ENCODE measurements at places on chromosomes 1 and 21.

DNA sequence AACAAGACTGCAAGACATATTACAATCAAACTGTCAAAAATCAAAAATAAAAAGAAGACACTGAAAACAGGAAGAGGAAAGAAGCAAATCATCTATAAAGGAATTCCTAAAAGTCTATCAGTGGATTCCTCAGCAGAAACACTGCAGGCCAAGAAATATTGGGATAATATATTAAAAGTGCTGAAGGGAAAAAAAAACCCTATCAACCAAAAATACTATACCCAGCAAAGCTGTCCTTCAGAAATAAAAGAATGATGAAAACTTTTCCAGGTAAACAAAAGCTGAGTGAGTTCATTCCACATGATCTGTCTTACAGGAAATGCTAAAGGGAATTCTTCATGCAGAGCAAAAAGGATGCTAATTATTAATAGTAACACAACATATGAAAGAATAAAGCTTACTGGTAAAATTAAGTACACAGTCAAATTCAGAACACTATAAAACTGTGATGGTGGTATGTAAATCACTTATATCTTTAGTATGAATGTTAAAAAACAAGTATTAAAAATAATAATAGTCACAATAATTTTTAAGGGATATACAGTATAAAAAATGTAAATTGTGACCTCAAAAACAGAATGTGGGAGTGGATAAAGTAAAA lies 12.9 kb upstream of the ACP6 start:
- no peak for DNase-seq

GRCh38 chr1:54581621-54582035 lies 33.6 kb downstream of the ACOT11 start:
- no peak for DNase-seq

GRCh38 chr1:92485381-92486250 lies 1.1 kb downstream of the GFI1 start:
- peak; percentile 67 for DNase-seq

DNA sequence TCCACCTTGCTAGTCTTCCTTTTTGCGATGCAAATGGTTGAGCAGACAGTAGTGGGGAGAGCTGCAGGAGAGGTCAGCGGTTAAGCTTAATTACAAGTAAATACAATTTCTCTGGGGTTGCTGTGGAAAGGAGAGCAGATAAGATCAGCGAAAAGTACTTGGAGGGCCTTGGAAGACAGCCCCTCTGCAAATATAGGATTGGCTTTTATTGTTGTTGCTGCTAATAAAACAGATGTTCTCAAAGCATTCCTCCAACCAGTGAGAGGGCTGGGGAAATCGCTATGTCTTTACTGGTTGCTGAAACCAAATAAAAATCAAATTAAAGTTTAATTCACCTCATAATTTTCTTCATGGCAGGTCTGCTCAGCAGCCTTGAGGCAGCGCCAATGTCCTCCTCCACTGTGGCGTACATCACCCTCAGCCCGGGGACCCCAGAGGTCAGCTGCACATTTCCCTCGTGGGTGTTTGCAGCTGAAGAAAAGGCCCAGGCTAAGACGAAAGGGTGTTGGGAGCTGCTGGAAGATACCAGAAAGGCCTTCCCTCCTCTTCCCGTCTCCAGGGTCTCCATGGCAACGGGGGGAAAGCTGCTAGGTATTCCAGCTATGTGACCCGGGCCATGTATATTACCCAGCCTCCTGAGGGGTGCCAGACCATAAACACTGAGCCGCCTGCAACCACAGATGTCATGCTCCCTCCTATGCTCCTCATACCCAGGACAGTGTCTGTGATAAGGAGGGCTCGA lies 54.6 kb upstream of the POU2F1 start:
- no peak for DNase-seq

DNA sequence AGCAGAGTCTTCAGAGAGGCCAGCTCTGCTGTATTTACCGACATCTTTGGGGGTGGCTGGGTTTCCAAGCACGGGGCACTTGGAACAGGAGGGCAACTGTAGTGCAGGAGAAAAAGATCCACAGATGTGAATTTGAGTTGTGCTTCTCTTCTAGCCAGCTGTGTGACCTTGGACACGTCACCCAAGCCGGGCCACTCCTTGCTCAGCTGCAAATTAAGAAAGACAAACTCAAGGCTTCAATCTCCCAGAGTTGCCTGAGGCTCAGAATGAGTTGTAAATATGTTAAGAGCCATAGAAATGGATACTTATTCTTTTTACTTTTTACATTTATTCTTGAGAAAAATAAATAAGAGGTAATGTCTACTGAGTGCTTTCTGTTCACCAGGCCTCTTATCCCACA lies 24.3 kb downstream of the GRIK3 start:
- no peak for DNase-seq

GRCh38 chr21:42645211-42646075 lies 8.0 kb upstream of the PDE9A start:
- DNase-seq = no peak

- no peak for DNase-seq
Observed at GRCh38 chr1:44227211-44227610, 13.9 kb downstream of the DMAP1 start.

DNA sequence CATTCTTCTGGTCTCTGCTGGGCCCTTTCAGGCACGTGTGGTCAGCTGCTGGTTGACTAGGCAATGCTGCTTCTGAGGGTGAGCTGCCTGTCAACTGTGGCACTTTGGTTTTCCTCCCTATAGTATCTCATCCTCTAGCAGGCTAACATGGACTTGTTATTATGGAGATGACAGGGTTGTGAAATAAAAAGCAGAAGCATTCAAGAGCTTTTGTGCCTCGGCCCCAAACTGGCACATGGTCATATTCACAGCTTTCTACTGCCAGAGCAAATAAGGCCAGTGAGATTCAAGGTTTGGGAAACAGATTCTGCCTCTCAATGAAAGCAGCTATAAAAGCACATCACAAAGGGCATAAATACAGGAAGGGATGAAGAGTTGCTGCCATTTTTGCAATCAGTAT lies 1.6 kb upstream of the ZNF124 start:
- DNase-seq = no peak

DNA sequence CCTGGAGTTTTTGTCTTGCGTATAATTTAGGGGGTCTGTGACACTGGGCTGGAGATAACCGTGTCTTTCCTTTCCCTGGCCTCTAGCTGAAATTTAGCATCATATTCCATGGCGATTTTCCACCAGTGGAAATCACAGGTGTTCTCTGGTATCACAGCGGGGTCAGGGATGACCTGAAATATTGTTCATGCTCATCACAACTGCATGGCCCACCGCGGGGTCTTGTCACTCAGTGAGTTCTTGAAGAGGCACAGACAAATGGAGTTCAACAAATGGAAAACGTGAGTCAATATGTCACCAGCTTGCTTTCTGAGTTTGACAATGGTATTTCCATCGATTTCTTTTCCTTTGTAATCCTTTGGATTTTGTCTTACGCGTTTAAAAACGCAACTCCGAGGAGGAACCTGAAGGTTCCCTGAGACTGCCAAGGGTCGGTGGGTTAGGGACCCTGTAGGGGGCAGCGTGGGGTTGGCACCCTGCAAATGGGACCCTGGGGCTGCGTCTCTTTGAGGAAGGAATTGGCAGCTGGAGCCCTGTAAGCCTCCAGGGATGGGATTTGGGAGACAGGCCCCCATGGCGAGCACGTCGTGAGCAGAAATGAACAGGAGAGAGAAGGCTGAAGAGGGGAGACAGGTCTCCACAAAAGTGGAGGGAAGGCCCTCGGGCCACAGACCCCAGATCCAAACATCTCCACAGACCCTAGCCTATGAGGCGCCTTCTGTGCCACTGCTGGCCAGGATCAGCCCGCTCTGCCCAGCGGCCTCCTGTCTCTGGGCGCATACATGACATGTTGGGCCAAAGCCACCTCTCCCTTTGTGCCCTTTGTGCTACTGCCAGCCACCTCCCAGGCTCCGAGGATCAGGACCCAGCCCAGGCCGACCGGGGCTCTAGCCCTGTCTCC lies 32.1 kb upstream of the RUNX3 start:
- DNase-seq = no peak

GRCh38 chr1:242522304-242522945 lies 2.1 kb downstream of the PLD5 start:
- DNase-seq = no peak

GRCh38 chr1:108877348-108878159 lies 769 bp downstream of the GPSM2 start:
- DNase-seq = no peak

GRCh38 chr1:226643177-226643576 lies 94.6 kb downstream of the STUM start:
- DNase-seq = peak; percentile 37

DNA sequence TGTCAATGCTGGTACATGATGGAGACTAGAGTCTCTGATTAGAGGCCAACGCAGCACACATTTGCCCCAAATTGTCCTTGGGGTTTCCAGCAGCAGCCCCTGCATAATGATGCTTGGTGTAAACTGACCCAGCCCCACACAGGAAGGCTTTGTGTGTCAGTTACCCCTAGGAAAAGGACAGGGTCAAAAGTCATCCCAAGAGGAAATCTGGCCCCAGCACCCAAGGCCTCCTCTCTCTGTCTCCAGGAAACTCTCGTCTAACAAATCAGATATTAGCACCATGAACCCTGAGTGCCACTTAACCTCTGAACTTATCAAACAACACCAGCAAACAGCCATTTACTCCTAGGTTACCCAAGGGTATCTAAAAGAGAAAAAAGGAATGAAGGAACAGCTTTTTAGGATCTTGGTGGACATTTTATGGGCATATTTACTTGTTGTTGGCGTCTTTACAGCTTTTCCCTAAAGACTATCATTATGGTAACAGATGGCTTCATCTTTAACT lies 84.5 kb downstream of the PSMG1 start:
- DNase-seq = no peak

DNA sequence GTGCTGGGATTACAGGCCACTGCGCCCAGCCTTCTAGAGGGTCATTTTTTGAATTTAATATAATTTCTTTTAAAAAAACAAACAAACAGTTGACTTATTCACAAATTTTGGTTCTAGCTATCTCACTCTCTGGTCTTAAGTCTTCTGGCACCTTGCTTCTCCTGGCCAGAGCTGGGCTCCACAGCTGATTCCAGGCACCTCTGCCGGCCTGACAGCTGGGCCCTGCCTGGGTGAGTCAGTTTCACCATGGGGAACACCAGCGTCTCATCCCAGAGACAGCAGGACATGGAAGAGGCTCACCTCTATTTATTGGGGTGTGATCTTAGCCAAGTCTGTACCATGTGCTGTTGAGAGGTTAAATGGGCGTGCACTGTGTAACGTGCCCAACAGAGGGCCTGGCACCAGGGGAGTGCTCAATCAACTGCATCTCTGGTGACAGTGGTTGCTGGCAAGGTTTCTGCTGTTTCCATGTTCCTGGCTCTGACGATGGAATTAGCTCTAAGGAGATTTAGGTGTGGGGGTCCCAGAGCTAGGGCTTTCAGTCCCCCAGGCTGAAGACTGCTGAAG lies 956 bp downstream of the CPLANE2 start:
- DNase-seq = peak; percentile 43

DNA sequence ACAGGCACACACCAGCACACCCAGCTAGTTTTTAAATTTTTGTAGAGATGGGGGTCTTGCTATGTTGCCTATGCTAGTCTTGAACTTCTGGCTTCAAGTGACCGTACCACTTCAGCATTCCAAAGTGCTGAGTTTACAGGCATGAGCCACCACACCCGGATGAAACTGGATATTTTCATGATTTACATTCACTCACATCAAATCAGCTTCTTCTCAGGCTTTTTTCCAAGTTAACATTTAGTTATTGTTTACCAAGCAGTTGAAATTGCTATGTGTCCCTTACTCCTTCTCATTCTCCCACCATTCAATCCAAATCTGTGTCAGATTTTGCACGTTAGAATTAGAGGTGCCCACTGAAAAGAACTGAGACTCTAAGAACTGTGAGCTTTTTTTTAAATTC lies 18.4 kb downstream of the RIT1 start:
- no peak for DNase-seq

- no peak for DNase-seq
Observed at GRCh38 chr1:40870135-40870728, 8.1 kb upstream of the CITED4 start.

DNA sequence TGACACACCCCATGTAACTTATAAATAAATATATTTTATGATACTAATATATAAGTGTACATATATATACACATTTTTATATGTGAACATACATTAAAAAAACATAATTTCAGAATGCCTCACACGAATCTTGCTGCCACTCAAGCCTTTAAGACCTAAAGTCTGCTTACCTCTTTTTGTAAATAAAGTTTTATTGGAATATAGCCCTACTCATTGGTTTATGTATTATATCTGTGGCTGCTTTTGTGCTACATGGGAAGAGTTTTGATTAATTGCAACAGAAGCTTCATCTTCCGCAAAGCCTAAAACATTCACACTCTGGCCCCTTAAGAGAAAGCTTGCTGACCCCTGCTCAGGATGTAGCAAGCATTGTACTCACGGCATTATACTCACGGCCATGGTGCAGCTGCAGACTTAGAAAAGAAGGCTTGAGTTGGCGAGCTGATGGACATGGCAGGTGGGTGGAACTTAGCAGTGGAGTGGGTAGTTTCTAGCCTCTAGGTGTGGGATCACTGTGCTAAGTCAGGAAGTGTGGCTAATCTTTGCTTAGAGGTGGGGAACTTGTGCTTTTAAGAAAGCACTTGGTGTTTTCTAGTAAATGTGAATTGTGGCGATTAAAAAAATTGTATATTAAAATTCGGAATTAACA lies 80.8 kb downstream of the DYRK1A start:
- no peak for DNase-seq

GRCh38 chr1:162719678-162720077 lies 70.8 kb upstream of the HSD17B7 start:
- DNase-seq = no peak

DNA sequence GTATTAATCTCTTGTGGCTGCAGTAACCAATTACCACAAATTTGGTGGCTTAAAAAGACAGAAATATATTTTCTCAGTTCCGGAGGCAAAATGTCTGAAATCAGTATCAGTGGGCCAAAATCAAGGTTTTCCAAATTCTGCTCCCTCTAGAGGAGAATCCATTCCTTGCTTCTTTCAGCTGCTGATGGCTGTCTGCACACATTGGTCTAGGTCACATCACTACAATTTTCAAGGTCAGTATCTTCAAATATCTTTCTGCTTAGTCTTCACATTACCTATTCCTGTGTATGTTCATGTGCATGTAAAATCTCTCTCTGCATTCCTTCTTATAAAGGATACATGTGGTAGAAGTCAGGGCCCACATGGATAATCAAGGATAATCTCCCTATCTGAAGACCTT lies 999.4 kb downstream of the KCNT2 start:
- no peak for DNase-seq

- no peak for DNase-seq
Observed at GRCh38 chr1:184975208-184975870, 1.0 kb upstream of the NIBAN1 start.

- DNase-seq = no peak
Observed at GRCh38 chr1:10621906-10622305, 147.2 kb downstream of the PEX14 start.

DNA sequence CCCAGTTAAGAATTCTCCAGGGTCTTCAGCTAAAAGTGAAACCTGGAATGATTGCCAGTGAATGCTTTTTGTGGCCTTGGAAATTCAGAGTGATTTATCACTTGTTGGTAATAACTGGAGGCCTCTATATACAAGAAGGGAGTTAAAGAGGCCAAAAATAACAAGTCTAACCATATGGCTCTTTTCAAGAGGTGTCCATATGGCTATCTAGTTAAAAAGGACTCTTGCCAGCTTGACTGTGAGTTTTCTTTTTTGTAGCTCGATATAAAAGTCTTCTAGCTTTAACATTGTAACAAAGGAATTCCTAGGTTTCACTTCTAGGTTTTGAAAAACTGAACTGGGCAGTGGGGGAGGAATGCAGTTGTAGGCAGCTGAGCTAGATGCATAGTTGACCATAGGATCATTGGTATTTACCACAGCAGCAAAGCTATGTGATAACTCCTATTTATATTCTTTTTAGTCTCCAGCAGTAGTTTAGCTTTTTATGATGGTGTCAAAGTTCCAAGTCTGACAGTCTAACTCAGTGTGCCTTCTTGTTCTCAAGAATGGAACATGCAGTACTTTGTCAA lies 44.4 kb downstream of the CACHD1 start:
- no peak for DNase-seq
